ENCODE measurements at places on chromosomes 1 and 21.

DNA sequence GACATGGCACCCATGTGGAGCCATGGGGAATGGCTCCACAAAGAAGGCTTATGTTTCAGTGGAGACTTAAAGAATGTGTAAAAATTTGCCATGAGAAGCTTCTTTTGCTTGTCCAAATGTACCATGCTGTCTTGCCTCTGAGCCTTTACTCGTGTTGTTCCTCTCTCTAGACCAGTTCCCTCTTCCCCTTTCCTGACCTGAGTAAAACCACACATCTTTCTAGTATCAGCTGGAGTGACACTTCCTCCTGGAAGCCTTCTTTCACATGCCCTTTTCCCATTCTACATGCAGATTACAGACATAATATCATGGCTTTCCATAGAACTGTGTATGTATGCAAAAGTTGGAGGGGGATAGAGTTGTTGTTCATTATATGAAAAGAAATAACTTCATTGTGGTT is 13.6 kb upstream of the GPX7 start:
- DNase-seq: no peak

- DNase-seq: no peak
Observed at GRCh38 chr21:42572906-42573495, 59.3 kb downstream of the SLC37A1 start.

DNA sequence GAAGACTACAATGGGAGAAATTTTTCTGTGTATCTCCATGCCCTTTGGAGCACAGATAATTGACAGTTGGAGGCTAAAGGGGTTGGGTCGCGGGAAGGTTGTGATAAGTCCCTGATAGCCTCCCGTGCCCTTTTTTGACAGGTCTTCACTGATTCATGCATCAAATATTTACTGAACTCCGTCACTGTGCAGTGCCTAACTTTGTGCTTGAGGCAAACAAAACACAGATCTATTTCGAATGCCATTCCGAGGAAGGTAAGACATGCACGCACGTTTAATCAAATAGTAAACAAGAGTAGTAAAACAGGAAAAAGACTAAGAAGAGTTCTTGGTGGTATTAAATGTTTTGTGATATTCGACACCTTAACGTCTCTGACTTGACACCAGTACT is 494 bp upstream of the PIP5K1A start:
- DNase-seq: no peak

- DNase-seq: no peak
Observed at GRCh38 chr1:226656601-226657277, 82.3 kb downstream of the ITPKB start.

GRCh38 chr1:39173119-39173994 is 31.1 kb upstream of the MACF1 start:
- DNase-seq: no peak

All from stimulated activated CD8-positive, alpha-beta memory T cell treated with anti-CD3 and anti-CD28 coated beads, Interleukin-7, amount 100 ng/mL, for 1 hour (primary cell).